ENCODE measurements at places on chromosomes 4 and X.

DNA sequence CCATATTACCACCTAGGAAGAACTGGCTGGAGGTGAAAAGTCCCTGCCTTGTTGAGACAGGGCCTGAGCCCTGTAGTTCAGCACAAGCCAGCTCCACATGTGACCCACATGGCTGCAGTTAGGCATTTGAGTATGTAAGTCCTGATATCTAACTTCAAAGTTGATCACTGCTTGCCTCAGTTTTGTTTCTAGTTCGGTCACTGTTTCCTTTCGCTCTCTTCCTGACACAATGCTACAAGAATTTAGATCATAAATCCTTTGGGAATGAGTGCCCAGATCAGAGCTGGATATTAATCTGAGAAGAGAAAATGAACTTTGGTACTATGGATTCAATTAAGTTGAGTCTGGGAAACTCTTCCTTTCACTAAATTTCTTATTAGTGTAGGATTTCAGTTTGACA is 48.4 kb downstream of the AKAP4 start:
- DNase-seq = no peak

GRCh38 chrX:16722481-16722880 is 3.1 kb downstream of the SYAP1 start:
- no peak for DNase-seq

DNA sequence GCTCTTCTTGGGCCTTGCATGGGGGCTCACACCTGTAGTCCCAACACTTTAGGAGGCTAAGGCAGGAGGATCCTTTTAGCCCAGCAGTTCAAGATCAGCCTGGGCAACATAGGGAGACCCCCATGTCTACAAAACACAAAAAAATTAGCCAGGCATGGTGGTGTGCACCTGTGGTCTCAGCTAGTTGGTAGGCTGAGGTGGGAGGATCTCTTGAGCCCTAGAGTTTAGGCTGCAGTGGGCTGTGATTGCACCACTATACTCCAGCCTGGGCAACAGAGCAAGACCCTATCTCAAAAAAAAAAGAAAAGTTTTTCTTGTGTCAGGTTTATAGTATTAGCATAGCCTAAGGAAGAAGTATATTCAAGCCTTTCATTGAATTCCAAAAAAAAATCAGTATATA is 30.8 kb upstream of the FAM241A start:
- DNase-seq = no peak

DNA sequence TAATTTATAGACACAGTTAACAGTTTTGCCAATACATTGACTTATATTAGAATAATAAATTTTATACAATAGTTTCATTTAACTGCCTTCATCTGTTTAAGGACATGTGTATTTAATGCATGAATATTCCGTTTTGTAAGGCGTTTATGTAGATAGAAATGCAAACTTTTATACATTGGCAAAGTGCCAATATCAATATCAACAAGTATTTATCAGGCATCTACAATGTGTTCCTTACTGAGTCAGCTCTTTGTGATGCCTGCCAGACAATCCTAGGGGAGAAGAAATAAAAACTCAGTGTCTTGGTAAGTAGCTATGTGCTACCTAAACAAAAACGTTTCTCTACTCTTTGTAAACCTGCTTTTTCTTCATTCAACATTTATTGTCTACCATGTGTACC is 1142.2 kb downstream of the C4orf33 start:
- no peak for DNase-seq

DNA sequence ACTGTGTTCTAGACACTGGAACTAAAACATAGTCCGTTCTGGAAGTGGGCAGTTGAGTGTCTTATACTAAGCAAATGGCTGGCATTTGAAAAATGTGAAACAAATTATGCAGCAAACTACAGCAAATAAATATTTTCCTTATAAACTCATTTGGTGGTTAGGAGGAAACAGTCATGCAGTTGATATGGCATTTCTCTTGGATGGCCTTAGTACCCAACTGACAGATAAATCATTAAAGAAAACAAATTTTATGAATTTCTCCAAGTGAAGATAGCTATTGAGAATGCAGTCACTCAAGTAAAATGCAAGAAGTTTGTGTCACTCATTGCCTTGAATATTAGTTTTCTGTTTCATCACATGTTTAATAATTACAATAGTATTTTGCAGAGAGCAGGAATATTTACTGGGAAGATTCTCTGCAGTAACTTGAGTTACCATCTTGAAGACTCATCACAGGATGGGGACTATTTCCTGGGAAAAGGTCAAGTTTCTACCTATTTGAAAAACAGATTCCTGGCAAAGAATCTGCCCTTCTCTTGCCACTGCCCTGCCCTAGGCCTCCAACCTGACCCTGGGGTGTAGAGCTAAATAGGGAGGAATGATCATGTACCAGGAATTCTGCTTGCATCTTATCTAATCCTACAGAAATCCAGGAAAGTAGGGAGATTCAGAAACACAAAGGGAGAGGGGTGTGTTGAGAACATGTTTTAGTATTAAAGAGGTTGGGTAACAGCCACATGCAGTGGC is 105.9 kb downstream of the SH3RF1 start:
- DNase-seq = no peak

DNA sequence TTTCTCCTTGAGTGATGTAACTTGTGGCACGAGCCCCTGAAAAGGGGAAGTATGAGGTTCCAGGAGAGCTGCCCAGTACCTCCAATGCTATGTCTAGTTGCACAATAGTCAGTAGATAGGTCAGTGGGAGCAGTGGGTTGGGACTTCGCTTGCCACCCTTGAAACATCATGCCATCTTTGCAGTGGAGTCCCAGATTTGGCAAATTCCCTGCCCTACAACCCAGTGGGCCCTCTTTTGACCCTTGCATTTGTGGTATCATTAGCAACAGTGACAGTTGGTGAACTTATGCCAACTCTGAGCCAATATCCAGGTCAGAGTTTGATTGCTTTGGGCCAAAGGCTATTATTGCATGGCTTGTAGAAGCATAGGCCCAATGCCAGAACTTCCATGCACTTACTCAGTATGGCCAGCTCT is 12.3 kb downstream of the FHL1 start:
- no peak for DNase-seq

GRCh38 chrX:131521824-131522223 is 22.1 kb upstream of the OR13H1 start:
- no peak for DNase-seq
